D721Med (cell line): ENCODE measurements at places on chromosomes 1 and 21.

- no peak for DNase-seq
These were observed 4.8 kb downstream of the KIAA1614 start for GRCh38 chr1:180917306-180918065.

- DNase-seq: no peak
These were observed 87.0 kb downstream of the VWA5B1 start for GRCh38 chr1:20377516-20378270.

DNA sequence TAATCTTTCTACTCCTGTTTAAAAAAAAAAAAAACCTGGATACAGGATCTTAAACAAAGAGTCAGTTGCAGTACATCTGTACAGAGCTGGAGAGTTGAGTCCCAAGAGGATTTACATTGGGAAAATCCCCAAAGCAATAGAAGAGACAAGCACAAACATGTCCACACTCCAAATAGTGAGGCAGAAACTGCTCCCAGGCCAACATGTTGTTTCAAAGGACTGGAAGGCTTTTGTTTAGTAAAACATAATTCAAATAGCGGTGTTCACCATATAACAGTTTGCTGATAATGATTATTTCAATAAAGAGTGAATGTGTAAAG is 425.4 kb downstream of the ADGRL2 start:
- DNase-seq: no peak

- DNase-seq: no peak
These were observed 53.5 kb downstream of the FNBP1L start for GRCh38 chr1:93501399-93501798.

DNA sequence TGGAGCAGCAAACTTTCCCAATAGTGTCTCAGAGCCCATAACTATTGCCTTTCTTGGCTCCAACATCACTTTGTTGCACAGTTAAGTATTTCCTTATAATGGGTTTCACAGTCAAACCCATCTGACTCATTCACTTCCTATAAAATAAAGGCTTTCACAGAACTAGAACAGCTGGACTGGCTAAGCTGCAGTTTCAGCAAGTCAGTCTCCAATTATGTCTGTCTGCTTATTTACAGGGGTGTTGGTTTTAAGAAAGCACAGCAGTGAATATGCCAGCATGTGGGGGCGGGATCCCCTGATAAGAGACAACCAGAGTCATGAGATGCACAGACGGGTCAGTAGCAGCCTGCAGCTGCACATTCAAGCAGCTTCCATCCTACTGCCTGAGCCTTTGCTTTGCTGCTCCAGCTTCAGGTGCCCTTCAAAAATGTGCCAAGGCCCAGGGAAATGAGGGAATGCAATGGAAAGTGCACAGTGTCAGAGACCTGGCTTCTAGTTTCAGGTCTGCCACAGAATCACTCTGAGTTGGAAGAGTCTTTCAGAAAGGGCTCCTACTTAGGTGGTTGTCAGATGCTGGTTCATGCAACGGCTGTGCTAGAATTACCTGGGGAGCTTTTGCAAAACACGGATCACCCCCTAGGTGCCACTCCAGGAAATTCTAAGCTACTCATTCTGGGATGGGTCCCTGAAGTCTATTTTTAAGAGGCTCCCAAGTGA is 24.8 kb downstream of the RNF19B start:
- no peak for DNase-seq
